Central memory CD4-positive, alpha-beta T cell (primary cell): ENCODE measurements at places on chromosomes 11 and 22.

GRCh38 chr11:92790366-92790765, 179.1 kb upstream of the MTNR1B start:
- no peak for DNase-seq

GRCh38 chr11:68481579-68482240, 21.2 kb downstream of the PPP6R3 start:
- no peak for DNase-seq

DNA sequence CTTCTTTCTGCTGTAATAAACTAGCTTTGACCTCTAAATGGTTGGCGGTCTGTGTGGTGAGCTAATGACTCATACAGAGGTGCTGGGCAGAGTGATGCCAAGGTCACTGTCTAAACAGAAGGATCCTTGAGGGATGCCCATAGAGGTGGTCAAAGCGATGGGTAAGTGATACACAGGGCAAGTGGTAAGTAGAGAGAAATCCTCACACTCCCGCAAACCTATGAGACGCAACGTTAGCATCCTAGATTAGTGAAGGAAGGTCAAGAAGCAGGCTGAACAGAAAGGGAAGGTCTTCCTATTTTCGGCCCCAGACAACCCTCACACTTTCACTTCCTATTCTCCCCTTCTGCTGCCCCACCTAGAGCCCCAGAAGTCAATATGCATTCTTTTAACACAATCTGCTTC, 65.6 kb upstream of the SESN3 start:
- DNase-seq = no peak

DNA sequence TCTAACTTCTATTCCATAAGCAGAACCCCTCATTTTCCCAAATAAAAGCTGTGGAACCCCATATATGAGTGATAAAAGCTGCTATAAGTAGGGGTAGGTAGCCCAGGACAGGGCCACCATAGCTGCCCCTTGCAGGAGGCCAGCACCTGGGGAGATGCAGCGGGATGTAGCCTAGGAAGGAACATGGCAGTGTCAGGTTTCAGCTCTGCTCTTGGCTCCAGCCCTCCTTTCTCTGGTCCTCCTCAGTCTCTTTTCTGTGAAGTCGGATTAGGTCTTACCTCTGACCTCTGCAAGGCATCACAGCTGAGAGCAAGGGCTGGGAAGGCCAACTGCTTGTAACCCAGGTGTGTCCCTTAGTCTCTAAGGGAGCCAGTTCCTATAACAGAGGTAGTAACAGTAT, 135.6 kb downstream of the NAV2 start:
- no peak for DNase-seq

GRCh38 chr11:130674686-130675308, 226.4 kb downstream of the ADAMTS15 start:
- no peak for DNase-seq

DNA sequence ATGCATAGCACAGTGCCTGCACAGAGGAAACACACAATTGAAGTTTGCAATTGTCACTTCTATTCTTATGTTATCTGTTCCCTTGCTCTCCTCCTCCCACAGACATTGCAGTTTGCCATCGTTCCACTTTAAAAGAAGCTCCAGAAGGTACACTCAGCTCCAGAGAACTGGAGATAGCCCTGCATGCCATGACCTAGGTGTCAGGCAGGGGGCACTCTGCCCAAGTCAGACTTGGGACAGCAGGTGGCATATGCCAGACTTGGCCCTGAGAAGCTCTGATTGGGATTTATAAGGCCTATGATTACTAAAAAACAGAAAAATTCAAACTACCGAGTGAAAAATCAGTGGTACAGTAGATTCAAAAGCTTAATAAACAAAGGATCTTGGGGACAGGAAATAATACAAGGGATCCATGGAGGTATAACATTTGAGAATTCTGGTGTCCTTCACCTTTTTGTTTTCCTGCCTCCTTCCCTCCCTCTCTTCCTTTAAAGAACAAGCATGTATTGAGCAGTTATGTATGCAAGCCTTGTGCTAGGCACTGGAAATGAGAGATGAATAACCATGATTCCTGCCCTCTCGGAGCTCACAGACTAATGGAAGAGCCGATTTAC, 40.0 kb downstream of the TENM4 start:
- no peak for DNase-seq

DNA sequence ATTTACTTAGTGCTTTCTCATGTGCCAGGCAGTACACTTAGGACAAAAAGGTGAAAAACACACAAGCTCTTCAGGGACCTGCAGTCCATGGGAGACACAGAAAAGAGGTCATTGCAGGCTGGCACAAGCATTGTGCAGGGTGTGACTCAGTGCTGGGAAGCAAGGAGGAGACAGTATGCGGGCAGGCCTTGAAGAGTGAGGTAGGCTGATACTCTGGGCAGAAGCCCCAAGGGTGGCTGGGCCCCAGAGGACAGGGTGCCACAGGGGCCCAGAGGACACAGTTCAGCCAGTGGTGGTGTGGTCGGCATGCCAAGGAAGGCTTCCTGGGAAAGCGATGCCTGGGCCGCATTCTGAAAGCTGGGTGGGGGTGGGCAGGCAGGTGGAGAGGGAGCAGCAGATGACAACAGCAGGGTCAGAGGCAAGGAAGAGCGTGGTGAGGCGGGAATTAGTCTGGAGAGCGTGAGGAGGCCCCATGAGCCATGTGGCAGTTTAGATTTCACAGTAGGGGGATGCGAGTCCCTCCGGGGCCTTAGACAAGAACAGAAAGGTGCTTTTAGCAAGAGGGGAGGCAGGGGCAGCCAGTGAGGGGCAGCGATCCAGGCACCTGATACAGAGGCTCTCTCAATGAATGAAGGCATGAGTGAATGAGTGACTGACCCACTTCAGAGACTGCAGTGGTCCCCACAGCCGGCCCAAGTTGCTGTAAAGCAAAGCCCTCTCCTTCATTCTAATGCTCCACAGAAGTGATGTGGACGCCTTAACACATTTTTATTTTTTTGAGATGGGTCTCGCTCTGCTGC, 6.8 kb downstream of the C11orf24 start:
- DNase-seq = no peak

GRCh38 chr11:99066618-99067317, 46.0 kb downstream of the CNTN5 start:
- no peak for DNase-seq

DNA sequence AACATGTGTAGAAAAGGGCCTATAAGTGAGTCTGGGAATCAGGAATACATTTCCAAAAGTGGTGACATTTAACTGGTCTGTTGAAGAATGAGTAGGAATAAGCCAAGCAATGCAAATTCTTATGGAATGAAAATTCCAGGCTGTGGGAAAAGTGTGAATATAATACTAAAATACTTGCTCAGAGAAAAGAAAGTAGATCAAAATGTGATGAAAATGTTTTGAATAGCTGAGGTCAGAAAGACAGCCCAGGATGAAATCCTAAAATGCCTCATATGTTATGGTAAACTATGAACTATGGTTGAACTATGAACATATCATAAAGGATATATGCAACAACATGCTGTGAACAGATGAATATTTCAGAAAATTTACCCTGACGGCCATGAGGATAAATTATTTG, 688.3 kb upstream of the FAT3 start:
- DNase-seq = no peak

GRCh38 chr11:88064097-88064705, 111.0 kb downstream of the RAB38 start:
- DNase-seq = no peak

DNA sequence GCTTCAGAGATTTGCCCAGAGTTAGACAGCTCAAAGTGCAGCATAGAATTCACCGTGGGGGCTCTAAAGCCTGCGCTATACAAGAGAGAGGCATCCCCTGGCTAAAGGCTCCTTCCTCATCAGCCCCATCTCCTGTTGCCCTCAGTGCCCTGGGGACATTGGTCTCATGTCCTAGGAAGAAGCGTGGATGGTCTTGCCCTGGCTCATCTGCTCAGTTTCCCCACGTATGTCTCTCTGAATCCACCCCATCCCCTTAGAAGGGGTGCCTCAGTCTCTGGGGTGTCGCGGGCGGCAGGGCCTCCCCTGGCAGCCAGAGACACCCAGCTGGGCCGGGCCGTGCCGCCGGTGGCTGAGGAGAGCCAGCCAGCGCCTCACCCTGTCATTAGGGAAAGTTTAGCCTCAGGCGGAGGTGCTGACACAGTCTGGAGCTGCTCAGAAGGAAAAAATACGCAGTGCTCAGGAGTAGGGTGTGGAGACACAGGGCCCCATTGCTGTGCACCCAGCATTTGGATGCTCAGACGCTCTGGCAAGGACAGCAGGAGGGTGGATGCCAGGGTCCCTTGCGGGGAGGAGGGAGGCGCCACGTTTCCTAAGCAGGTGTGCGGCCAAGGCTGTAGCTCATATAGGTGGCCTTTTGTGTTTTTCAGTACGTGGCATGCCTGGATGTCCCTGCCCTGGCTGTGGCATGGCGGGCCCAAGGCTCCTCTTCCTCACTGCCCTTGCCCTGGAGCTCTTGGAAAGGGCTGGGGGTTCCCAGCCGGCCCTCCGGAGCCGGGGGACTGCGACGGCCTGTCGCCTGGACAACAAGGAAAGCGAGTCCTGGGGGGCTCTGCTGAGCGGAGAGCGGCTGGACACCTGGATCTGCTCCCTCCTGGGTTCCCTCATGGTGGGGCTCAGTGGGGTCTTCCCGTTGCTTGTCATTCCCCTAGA, 1.3 kb downstream of the SLC39A13 start:
- DNase-seq = no peak

DNA sequence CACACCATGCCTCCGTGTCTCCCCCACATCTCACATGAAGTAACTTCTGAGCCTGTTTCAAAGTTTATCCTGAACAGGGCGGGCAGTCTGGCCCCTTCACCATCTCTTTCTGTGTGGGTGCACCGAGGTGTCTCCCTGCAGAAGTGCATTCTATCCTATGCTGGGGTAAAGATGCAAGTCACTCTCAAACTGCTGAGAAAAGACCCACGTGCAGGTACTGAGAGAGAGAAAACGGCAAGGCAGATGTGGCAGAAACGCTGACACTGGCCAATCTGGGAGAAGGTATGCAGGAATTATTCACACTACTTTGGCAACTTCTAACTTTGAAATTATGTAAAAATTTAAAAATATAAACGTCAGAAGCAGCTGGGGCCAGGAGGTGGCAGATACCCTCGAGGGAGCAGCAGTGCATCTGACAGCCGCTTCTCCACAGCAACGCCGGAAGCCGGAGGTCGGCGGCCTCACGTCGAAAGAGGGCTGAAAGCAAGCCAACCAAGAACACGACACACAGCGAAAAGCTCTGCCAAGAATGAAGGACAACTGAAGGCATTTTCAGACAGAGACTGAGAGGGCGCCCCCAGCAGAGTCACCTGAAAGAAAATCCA, 34.2 kb upstream of the MOB2 start:
- DNase-seq = no peak

- no peak for DNase-seq
Measured at GRCh38 chr11:2999464-2999998, 7.4 kb upstream of the NAP1L4 start.

DNA sequence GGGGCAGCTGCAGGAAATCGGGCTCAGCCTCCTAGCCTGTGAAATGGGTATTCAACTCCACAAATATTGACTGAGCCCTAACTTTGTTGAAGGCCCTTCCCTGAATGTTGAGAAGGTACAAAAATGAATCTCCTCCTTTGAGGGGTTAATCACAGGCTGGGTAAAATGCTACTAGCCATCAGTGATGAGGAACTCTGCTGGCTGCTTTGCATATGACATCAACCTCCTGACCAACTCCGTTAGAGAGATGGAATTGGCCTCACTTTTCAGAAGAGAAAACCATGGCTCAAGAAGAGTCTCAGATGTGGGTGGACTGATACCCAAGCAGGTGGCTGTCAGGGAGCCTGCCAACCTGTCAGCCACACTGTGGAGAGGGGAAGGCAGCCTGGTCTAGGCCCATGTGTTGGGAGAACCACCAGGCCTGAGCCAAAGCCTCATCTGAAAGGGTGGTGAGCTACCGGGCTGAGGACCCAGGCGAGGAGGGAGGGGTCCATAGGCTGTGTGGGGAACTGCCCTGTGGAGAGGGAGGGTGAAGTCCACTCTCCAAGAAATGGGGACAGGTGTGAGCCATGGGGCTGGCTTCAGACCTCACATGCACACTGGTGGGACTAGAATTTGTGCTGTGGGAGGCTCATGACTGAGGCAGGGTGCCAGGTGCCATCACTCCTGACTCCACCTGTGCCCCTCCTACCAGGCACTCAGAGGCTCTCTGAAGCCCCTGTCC, 11.8 kb downstream of the CDCA5 start:
- no peak for DNase-seq

DNA sequence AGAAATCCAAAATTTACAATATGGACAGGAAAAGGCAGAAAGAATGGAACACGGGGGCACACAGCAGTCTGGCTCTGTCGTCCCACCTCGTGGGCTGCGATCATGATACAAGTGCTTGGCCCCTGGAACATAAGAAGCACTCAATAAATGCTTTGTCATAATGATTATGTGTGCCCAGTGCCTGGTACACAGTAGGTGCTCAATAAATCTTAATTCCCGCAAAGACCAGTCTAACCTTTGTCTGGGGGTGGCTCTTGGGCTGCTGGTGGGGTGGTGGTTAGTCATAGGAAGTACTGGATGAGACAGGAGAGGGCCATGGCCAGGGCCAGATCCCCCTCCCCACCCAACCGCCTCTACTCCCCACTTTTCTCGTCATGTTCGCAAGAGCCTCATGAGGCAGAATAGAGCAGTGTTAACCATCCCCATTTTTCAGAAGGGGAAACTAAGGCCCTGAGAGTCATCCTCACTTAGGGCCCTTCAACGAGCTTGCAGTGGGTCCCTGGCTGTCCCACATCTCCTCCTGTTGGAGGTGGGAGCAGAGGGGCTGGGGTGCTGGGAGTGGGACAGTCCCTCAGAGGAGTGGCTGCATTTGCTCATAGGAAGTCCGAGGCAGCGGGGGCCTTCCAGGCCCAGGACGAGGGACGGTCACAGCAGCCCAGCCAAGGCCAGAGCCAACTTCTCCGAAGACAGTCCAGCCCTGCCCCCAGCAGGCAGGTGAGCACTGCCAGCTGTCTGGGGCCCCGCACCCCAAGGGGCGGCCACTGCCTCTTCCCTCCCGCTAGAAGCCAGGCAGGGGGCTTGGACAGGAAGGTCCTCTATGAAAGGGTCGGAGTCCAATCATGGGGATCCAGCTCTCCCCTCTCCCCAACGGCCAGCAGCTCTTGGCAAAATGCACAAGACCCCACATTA, 36.1 kb downstream of the TRIOBP start:
- no peak for DNase-seq

GRCh38 chr22:19448076-19448607, 631 bp upstream of the C22orf39 start:
- no peak for DNase-seq

- no peak for DNase-seq
Measured at GRCh38 chr11:32466279-32466915, 31.1 kb upstream of the WT1 start.

GRCh38 chr11:45264839-45265515, 21.2 kb downstream of the SYT13 start:
- no peak for DNase-seq
